ENCODE measurements at places on chromosomes 4 and X.

DNA sequence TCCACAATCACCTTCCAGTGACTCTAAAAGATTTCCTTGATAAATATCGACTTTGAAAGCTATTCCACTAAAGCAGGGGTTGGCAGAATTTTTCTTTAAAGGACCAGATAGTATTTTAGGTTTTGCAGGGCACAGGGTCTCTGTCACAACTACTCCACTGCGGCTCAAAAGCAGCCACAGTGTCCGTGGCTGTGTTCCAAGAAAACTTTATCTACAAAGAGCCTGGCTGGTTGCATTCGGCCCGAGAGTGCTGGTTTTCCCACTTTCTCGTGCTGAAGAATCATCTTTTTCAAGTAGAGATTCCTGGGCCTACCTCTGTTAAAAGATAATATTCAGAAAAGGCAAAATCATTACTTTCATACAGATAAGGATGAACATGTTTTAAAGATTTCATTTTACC is 55.6 kb downstream of the TSPAN7 start:
- DNase-seq = no peak

DNA sequence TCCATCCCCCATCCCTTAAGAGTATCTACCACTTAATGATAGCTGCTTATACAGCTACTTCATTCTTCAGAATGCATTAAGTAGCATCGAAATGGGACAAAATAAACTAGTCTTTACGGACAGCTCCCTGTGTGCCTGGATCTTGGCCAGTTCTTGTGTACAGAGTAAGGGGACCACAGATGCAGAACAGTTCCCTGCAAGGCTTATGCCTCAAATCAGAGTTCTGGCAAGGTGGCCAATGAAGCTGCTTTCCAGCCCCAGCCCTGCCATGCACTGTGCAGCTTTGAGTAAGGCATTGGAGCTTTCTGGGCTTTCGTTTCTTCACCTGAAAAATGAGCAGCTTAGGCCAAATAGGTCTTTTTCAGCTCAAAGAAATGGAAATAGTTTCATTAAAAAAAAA is 14.2 kb downstream of the CLNK start:
- no peak for DNase-seq

GRCh38 chrX:13778916-13779315 is 38.0 kb downstream of the GPM6B start:
- DNase-seq = no peak

GRCh38 chr4:184612074-184612473 is 37.2 kb downstream of the CASP3 start:
- no peak for DNase-seq

GRCh38 chrX:31702222-31702621 is 630.4 kb upstream of the FTHL17 start:
- no peak for DNase-seq

- DNase-seq = no peak
Measured at GRCh38 chr4:77605210-77605902, at the start of gene CXCL13. TSS of gene CXCL13 (plus strand) at chr4:77605820. CDS start at chr4:77605866, 46 bp downstream.

GRCh38 chrX:15758140-15758539 is 20.1 kb downstream of the CA5B start:
- DNase-seq = no peak

DNA sequence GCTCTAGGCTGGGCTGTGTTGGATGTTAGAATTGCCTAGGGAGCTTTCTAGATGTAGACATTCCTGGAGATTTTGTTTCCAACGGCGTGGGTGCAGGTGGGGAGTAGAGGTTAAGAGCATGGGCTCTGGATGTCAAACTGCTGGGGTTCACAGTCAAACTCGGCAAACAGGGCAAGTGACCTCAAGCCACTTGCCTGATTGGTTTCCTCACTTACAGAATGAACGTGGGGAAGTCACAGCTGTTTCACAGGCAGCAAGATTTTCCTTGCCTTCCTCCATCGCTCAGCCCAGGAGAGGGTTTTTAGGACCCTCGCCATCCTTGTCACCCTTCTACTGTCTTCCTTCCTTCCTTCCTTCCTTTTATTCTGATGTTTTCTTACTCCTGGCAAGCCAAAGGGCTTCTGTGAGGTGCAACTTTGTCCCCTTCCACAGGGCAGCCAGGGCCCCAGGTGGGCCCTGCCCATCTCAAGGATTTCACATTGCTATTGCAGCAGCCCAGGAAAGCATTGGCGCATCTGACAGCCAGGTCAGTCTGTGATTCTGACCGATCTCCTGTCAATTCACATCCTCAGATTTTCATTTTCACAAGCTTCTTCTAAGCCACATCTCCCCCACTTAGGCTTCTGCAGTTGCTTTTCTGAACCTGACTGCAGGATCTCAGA is 7.0 kb downstream of the RTL5 start:
- DNase-seq = no peak

GRCh38 chr4:123943976-123944375 is 547.4 kb downstream of the SPRY1 start:
- no peak for DNase-seq

DNA sequence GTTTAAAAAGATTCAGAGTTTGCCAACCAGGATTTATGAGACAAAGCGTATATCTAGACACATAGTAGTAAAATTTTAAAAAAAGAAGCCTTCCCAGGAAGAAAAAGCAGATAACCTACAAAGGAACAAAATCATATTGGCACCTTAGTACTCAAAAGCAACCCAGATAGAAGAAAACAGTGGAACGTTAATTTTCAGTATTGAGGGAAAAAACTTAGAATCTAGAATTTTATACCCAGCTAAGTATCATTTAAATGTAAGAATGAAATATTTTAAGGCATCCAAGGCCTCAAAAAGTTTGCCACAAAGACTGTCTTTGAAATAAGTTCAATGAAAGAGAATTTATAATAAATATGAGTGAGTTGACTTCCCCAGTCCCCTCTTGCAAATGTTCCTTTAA is 96.5 kb upstream of the EOLA2 start:
- DNase-seq = no peak

DNA sequence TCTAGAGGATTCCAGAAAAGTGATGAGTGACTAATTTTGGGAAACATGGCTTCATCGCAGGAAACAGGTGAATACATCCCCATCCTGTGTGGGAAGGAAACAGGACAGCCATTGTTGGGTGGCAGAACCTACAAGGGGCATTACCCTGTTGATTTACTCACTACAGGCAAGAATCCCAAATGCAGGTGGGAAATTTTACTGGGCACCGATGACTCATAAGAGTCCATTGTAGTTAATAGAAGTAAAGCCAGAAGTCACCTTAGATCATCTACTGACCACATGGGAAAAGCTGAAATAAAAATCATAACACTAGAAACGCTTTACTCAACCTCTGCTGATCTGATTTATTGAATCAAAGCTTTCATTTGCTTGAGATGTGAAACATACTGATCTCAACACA is 136.4 kb downstream of the TRIML1 start:
- DNase-seq = no peak

GRCh38 chr4:84855774-84856173 is 110.7 kb downstream of the WDFY3 start:
- no peak for DNase-seq

- DNase-seq = no peak
Measured at GRCh38 chrX:71111141-71111843, at the start of gene IL2RG. TSS of gene IL2RG (minus strand) at chrX:71111577. CDS start at chrX:71111539, 38 bp downstream.

DNA sequence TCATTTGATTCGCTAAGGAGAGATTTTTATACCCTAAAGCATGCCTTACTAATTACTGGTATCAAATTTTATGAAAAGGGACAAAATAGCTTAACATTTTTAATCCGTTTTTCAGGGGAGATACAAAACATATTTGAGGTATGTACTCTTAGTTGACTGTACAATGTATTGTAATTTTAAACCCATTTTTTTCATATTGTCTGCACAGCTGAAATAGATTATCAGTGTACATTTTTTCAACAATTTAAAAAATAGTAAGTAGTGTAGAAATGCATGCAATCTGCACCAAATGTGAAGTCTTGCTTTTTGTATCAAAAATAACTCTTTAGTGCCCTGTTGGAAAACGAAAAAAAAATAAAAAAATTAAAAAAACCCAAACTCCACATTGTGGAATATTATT is 82.2 kb downstream of the TENM3 start:
- no peak for DNase-seq

GRCh38 chr4:36133658-36134057 is 110.7 kb downstream of the ARAP2 start:
- no peak for DNase-seq

GRCh38 chr4:142728233-142728632 is 117.9 kb downstream of the INPP4B start:
- DNase-seq = no peak

DNA sequence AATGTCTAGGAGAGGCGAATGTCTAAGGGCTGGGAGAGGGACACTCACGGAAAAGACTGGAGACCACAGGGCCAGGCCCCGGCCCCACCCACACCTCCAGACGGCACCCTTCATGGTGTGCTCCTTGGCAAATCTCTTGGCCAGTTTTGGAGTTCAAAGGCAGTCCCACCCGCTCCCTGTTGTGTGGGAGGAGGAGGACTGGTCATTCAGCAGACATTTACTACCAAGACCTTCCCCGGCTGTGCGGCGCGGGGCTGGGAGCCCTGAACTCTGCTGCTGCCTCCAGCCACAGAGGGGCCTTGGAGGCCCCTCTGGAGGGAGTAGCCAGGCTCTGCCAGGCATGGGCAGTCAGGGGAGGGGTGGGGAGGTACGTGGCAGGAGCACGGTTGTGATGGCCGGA is 8.7 kb upstream of the TBC1D14 start:
- no peak for DNase-seq

- DNase-seq = no peak
Measured at GRCh38 chr4:176755001-176755400, 37.7 kb downstream of the VEGFC start.

- DNase-seq = no peak
Measured at GRCh38 chrX:10855845-10856244, 235.5 kb upstream of the MID1 start.

DNA sequence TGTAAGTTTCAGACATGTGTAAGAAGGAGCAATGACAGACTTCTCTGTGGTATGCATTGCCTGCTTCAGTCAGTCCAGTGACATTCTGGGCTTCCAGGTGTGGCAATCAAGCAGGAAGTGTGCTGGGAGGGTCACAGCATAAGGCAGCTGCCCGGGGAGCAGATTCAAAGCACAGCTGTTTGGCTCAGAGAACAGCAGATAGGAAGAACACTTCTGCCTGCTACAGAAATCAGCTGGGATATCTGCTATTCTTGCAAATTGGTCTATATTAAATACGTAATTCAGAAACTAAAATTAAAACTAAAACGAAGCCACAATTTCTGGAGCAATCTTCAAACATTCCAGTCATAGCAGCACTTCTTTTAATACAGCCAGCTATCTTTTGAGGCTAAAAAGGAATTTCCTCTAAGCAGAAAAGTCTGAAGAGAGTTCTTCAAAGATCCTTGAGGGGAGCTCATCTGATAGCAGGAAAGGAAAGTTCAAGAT is 47.5 kb upstream of the GALNT7 start:
- DNase-seq = no peak

GRCh38 chr4:78780093-78780492 is 3.9 kb downstream of the BMP2K start:
- no peak for DNase-seq

DNA sequence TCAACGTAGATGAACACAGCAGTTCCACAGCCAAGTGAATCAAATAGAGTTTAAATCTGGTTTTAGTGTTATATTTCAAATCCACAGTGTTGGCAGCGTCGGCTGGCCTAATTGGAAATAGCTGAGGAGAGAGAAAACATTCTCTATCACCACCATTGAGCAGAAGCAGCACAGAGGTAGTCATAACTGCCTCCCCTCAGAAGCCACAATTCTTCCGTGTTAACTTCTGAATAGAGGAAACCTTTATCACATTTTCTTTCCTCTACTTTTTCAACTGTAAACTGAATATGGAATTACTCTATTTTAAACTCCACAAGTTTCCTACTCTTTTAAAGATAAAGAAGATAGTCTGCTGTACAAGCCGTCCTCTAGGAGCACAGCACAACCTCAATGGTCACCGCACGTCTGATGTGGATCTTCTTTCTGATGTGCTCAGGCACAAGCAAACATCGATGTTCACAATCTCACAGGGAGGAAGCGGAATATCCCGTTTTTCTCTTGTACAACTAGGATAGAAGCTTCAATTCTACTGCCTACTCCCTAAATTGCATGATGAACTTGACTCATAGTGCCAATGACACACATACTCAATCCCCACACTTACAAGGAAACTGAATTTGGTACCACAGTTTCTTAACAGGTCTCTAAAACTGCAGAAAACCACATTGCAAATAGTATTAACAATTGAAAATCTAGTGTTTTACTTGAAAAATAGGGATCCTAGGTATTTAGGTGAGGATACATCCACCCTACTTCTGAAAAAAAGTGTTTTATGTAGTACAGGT is 217.8 kb upstream of the ETNPPL start:
- no peak for DNase-seq

DNA sequence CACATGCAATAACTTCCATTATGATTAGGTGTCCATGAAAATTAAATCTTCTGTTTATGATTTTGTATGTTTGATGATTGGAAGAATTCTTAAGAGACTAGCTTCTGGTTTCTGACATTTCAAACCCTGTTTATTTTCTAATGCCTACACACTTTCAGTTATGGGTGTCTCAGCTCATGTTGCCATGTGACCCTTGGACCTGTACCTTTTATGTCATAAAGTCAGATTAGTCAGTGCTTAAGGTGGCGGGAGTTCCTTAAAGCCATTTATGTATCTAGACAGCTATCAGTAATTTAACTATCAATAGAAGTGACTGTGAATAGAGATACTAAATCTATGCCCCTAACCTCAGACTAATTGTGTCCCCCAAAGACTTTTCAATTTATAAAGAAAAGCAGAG is 155.6 kb downstream of the GBA3 start:
- DNase-seq = no peak

GRCh38 chr4:145177906-145178538 is 2.4 kb downstream of the OTUD4 start:
- DNase-seq = no peak

DNA sequence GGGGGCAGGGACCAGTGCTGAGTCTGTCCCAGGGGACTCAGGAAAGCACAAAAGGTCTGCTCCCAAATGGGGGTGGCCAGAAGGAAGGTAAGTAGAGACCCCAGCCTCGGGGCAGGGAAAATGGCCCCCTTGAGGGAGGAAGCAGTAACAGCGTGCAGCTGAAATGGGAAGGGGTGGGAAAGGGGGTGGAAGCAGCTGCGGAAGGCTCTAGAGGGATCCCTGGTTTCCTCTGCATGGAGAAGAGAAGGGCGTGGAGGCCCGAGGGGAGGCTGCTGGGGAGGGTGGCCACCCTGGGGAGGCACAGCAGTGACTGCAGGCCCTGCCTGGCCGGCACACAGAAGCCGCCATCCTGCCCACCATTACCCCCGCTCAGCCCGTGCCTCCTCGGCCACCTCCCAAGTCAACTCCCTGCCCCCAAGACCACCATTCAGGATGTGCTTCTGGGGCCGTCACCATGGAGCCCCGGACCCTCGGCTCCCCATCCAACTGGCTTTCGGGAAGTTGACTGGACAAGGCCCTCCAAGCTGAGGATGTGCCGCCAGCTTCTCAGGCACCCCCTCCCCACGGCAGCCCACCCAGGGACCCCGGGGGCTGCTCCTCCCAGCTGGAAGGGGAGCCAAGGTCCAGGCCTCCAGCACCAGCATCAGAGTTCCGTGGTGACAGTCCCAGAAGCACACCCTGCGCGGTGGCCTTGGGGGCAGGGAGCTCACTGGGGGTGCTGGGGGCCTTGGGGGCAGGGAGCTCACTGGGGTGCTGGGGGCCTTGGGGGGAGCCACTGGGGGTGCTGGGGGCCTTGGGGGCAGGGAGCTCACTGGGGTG is 23.6 kb downstream of the CFAP99 start:
- no peak for DNase-seq
